ENCODE measurements at places on chromosomes 12 and 14.
A peak's percentile ranks its signal among the peaks of the same experiment; 100 is the strongest.

- DNase-seq, result no peak
These were observed 6.8 kb downstream of the TSPAN9 start for GRCh38 chr12:3083921-3084347.

GRCh38 chr14:87908550-87908949 lies 84.4 kb downstream of the GALC start:
- no peak for DNase-seq

GRCh38 chr12:87802721-87803011 lies 226.5 kb downstream of the C12orf50 start:
- DNase-seq, result no peak

- no peak for DNase-seq
These were observed 127.7 kb downstream of the KIF26A start for GRCh38 chr14:104265918-104266630.

DNA sequence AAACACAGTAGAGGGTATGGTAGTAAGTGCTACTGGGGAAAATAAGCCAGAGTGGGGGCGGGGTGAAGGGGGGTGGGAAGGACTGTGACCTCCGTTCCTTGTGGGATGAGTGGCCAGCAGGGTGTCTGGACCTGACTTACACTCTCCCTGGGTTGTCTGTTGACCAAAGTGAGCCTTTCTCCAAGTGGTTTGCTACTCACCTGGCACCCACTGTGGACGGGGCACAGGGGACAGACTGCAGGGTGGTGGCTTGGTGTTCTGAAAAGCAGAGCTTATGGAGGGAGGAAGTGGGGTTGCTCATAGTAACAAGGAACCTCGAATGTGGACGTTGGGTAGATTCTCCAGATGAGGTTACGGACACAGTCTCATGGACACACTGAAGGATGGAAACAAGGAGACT lies 94.4 kb upstream of the VRK1 start:
- DNase-seq, result no peak

DNA sequence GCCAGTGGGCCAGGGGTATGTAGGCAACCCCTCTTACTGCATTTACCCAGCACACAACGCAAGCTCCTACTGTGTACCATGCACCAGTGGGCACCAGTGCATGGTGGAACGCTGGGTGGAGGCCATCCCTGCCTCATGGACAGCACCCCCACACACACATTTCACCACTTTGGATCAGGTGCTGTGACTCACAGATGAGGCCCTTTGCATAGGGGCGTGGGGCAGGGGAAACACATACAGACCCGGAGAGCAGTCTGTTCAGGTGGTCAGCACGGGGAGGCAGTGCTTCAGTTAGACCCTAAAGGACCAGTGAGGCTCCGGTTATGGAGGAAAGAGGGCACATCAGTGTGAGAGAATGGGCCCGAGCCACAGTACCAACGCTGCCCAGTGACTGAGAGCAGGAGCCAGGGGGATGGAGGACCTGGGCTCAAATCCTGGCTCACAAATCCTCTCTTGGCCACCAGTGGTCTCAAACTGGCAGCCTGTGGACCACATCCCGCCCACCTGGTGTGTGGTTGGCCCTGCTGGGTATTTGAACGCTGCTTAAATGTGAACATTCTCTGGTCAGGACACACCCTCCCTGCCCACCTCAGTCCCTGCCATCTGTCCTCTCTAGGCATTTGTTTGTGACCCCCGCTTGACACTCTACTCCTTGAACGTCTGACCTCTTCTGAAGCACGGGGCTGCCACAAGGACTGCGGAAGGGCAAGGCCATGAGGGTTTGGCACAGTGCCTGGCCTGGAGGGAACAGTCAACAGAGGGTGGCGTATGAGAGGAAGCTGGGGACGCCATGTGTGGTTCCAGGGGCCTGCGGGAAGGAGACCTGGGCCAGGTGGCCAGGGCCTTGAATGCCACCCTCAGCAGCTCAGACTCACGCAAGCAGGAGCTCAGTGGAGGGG lies 46.7 kb downstream of the FAM222A start:
- no peak for DNase-seq

GRCh38 chr12:92473564-92473963 lies 229.2 kb upstream of the PLEKHG7 start:
- DNase-seq, result no peak

DNA sequence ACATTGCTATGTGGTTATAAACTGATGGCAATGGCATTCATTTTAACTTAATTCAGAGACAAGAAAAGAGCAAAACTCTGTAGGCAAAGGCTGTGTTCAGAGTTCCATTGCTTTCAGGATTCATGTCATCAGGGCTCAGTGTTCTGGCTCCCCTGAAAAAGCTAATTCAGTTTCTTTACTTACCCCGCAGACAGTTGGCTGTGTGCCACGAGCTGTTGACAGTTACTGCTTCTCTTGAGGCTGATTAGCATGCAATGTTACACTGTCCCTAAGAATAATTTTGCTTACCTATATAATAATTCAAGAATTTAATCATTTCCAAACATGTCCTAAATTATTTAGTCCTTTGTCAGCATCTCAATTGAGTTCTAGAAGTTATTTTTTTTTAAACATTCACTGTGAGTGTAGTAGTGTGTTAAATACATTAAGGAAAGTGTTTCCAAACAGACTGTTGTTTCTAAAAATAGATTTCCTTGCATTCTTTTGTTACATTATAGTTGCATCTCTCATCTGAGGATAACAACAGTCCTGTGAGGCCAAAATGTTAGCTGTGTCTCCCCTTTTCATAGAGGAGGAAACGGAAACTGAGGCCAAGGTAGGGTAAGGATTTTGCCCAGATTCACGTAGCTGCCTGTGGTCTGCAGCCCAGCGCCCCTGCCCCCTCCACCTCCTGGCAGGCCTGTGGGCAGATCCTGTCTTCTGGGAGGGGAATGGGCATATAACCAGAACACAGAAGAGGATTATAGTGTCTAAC lies 98.6 kb downstream of the PELI2 start:
- DNase-seq, result no peak

- peak; percentile 11 for DNase-seq
These were observed 7.4 kb upstream of the TMEM132C start for GRCh38 chr12:128259556-128260070.

DNA sequence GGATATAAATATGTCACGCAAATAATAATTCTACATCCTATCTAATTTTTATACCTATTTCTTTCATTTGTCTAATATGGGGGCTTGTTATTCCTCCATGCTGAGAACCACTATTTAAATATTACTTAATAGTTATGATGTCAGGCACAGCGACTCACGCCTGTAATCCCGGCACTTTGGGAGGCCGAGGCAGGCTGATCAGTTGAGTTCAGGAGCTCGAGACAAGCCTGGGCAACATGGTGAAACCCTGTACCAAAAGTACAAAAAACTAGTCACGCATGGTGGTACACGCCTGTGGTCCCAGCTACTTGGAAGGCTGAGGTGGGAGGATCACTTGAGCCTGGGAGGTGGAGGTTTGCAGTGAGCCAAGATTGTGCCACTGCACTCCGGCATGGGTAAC lies 45.2 kb downstream of the GXYLT1 start:
- DNase-seq, result no peak

GRCh38 chr12:9669534-9669933 lies at the start of gene CLEC2D:
TSS of gene CLEC2D (plus strand) at chr12:9669713. CDS start at chr12:9669735, 22 bp downstream.
- no peak for DNase-seq

DNA sequence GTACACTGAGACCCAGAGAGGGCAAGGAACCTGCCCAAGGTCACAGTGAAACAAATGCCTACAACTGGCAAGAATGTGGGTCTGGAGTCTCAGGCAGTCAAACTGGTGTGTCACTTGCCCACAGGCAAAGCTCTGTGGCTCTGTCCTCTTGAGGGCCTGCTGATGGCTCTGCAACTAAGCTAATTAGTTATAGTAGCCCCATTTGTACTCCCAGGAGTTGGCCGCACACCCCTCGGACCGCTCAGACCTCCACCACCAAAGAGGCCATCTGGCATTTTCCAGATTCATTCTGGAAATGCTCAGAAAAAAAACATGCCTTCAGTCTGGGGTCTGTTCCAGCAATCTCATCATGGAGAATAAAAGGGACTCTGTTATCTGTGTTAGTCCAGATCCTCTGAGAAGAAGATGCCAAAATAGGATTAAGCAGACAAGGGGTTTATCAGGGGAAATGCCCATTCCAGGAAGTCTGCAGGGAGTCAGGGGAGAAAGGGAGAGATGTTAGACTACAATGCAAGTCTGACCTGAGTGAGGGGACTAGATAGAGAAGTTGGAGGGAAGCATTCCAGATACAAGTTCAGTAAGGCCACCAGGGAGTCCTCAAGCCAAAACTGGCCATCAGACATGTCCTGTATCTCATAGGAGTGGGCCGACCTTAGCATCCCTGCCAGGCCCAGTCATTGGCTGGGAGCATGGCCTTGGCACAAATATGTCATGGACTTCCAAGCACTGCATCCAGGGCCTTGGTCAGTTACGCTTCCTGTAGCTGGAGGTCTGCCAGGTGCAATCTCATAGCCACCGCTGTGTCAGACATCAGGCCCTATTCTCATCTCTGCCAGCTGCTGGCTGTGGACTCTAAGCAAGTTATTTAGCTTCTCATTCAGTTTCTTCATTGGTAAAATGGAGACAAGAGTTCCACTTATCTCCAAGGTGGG lies 15.4 kb upstream of the OAS1 start:
- DNase-seq, result no peak

- DNase-seq, result peak; percentile 72
These were observed 1.7 kb downstream of the TNFRSF1A start for GRCh38 chr12:6340032-6340638.

GRCh38 chr12:42725809-42726208 lies 136.3 kb upstream of the PRICKLE1 start:
- DNase-seq, result peak; percentile 72

GRCh38 chr12:27575090-27575761 lies 51.2 kb downstream of the PPFIBP1 start:
- no peak for DNase-seq

- peak; percentile 34 for DNase-seq
These were observed 131.6 kb downstream of the PPFIA2 start for GRCh38 chr12:81627336-81628189.

DNA sequence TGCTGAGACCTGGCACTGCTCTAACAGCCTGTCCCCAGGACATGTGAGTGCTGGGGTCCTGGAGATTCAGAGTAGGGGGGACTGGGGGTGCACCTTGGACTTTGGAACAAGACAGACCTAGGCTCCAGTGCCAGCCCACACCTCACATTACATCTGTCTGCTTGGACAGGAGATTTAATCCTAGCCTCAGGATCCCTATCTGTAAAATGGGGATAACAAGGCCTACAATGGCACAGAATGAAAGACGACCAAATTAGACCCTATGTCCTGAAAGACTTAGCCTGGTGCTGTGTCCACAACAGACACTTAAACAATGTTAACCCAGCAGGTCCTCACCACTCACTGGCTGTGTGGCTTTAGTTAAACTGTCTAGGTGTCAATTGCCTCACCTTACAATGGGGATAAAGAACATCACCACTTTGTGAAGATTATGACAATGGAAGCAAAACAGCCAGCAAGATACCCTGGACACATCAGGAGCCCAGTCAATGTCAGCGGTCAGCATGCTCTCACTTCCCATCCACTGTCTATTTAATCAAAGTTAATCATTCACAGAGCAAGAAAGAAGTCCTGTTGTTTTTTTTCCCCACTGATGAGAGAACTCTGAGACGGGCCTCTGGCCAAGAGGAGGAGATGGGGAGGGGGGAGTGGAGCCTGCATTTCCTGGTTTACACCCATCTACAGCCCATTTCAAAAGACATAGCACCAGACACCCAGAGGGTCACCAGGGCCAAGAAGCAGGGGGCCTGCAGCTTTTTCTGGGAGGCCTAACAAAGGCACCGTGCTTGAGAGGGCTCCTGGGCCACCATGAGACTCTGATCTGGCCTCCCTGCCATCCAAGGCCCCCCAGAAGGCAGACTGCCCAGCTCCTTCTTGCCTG lies 40.6 kb downstream of the ACTN1 start:
- no peak for DNase-seq

- no peak for DNase-seq
These were observed 53.5 kb downstream of the ARMH4 start for GRCh38 chr14:58098507-58098906.

- DNase-seq, result no peak
These were observed 12.6 kb upstream of the CYP46A1 start for GRCh38 chr14:99671235-99672224.

- no peak for DNase-seq
These were observed 53.6 kb upstream of the CD163 start for GRCh38 chr12:7557227-7557626.

GRCh38 chr12:132788375-132789098 lies 26.9 kb upstream of the ANKLE2 start:
- DNase-seq, result no peak

DNA sequence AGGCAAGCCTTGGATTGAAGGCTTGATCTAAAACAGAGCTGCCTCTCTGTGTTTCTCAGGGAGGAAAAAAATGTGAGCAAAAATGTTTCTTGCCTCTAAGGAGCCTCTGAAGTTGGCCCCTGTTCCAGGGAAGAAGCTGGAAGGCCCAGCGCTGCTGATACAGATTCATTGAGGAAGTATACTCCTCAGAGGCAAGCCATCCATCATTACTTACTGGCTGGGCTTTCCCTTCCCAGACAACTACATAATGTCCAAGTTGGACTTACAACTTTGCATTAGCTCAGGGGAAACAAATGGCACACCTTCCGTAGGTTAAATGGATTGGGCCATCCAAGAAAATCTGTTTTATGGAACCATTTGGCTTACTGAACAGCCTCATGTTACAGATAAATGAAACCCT lies 263.7 kb upstream of the SEL1L start:
- DNase-seq, result no peak

DNA sequence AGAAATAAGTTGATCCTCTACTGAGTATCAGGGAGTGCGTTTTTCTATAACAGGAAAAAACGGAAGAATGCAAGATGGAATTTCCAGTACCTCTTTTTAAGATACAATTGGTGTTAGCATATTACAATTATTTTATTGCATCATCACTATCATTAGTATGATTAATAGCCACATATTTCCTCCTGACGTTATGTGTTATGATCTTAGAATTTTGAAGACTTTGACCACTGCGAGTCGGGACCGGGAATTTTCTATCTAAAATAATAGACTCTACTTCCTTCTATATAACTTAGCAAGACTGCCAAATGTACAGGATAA lies 679 bp upstream of the SAV1 start:
- DNase-seq, result no peak

DNA sequence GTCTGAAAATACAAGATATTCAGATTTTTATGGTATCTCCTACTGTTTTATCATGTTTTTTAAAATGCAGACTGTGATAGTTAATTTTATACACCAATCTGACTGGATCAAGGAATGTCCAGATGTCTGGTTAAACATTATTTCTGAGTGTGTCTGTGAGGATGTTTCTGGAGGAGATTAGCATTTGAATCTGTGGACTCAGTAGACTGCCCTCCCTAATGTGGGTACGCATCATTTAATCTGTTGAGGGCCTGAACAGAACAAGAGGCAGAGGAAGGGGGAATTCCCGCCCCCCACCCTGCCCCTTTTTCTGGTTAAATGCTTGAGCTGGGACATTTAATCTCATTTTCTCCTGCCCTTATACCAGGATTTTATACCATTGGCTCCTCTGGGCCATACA lies 72.1 kb downstream of the AVPR1A start:
- no peak for DNase-seq

GRCh38 chr14:72544615-72545387 lies 349.1 kb downstream of the DPF3 start:
- DNase-seq, result no peak

- peak; percentile 71 for DNase-seq
These were observed 8.2 kb downstream of the DMAC2L start for GRCh38 chr14:50320283-50320682.

GRCh38 chr12:104846056-104846767 lies 111.9 kb downstream of the SLC41A2 start:
- DNase-seq, result peak; percentile 16

GRCh38 chr12:38782359-38782758 lies 123.0 kb downstream of the CPNE8 start:
- DNase-seq, result no peak

Data from brain microvascular endothelial cell (primary cell).